ENCODE measurements at places on chromosomes 6 and 20.
A peak's percentile ranks its signal among the peaks of the same experiment; 100 is the strongest.

GRCh38 chr6:73648166-73648565 lies 5.6 kb downstream of the SLC17A5 start:
- DNase-seq, result no peak

- DNase-seq, result no peak
Observed at GRCh38 chr6:128067446-128068118, 166.7 kb upstream of the THEMIS start.

DNA sequence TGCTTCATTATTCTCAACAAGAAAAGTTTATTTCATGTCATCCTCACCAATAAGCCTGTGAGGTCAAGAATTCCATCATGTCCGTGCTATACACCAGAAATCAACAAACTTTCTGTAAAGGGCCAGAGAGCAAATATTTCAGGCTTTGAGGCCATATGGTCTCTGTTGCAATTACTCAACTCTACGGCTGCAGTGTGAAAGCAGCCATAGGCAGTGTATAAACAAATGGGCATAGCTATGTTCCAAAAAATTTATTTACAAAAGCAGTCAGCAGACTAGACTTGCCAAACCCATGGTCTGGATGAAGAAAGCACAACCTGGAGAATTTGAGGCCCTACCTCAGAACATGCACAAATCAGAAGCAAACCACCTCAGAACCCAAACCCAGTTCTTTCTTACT lies 118.5 kb downstream of the PCSK2 start:
- DNase-seq, result no peak

DNA sequence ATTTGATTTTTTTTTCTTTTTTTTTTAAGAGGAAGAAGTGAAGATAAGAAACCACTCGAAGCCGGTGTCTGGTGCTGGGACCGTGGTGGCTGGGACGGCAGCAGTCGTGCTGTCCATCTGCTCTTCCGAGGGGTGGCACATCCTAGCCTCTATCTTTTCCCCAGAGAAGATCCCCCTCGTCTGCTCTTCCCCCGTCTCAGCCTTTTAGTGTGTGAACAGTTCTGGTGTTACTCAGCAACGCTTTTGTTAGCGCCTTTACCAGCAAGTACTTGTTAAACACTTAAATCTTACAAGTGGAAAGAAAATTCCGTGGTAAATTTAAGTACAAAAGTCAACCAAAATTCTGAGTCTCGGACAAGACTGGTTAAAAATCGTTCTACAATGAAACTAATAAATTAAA lies 90.1 kb downstream of the RSPH3 start:
- DNase-seq, result no peak

- no peak for DNase-seq
Observed at GRCh38 chr6:582370-582769, 74.5 kb downstream of the HUS1B start.

GRCh38 chr6:32529697-32530430 lies at the start of gene HLA-DRB5:
TSS of gene HLA-DRB5 (minus strand) at chr6:32530287. CDS start at chr6:32530224, 63 bp downstream.
- DNase-seq, result peak; percentile 0

- no peak for DNase-seq
Observed at GRCh38 chr20:12528104-12528503, 480.7 kb upstream of the SPTLC3 start.

DNA sequence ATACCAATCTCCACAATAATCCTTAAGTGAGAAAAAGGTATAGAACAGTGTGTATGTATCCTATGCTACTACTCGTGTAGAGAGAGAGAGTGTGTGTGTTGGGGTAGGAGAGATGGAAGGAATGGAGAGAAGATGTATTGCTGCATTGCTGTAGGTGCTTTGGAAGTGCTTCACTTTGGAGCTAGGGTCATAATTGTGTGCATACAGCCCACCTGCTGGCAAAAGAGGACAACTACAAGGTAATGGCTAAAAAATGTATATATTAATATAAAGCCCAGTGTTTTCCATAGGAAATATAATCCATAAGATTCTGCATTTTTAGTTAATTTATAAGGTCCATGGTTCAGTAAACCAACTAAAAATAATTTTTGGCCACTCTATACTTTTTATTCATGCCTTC lies 36.1 kb downstream of the SERAC1 start:
- peak; percentile 3 for DNase-seq

DNA sequence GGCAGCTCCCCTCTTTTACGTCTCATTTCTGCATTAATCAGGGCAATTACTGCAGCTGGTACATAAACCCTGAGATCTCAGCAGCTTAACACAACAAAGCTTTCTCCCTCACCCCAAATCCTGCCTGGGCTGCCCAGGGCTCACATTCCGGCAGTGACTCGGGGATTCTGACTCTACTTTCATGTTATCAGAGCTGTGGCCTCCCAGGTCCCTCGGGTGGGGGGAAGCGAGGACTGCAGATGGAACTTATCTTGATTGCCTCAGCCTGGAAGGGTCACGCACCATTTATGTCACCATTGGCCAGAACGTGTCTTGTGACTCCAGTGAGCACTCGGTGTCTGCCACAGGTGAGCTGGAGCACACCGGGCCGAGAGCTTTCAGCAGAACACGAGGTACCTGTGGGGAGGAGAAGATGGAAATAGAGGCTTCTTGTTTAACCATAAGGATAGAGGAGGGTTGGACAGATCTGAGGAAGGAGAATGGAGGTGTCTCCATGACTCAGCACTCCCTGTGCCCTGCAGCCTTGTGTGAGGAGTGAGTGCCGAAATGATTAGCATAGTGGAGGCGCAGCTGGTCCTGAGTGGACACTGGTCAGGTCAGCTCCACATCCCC lies 88.5 kb upstream of the EXOC2 start:
- DNase-seq, result no peak

- no peak for DNase-seq
Observed at GRCh38 chr6:45493761-45494160, 116.0 kb upstream of the SUPT3H start.

GRCh38 chr6:68876792-68877493 lies 241.9 kb downstream of the ADGRB3 start:
- no peak for DNase-seq

- no peak for DNase-seq
Observed at GRCh38 chr20:48374991-48375595, 452.7 kb downstream of the PREX1 start.

DNA sequence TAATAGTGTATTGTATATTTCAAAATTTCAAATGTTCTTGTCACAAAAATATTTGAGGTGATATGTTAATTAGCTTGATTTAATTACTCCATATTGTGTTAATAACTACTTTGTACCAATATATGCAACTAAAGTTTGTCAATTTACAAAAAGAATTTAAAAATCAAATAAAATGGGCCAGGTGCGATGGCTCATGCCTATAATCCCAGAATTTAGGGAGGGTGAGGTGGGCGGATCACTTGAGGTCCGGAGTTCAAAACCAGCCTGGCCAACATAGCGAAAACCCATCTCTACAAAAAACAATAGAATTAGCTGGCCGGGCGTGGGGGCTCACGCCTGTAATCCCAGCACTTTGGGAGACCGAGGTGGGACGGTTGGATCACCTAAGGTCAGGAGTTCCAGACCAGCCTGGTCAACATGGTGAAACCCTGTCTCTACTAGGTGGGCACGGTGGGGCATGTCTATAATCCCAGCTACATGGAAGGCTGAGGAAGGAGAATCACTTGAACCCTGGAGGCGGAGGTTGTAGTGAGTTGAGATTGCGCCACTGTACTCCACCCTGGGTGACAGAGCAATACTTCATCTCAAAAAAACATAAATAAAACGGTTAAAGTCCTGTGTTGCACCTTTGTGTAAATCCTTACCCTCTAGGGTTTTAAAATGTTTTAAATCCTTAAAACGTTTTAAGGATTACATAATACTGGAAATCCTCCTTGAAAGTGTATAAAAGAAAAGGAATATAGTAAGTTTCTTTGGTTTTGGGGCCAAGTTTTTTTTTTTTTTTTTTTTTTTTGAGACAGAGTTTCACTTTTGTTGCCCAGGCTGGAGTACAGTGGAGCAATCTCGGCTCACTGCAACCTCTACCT lies 4.0 kb downstream of the HSPA1B start:
- DNase-seq, result no peak

GRCh38 chr20:11777387-11778205 lies 140.1 kb upstream of the BTBD3 start:
- no peak for DNase-seq

DNA sequence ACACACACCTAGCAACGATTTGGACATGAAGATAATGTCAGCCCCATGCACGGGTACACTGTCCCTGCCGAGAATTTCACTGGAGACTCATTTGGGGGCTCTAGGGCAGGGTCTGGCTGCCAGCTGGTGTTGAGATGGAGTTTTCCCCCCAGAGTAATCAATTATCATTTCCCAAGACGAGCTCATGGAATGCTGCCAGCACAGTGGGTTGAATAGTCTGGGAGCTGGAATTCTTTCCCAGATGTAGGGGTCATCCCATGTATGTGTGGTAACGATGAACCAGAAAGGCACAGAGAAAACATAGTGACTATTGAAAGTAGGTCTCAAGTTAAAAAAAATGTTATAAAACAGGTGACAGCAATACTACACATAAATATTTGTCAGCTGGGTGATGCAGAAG lies 579.9 kb downstream of the MAFB start:
- no peak for DNase-seq

DNA sequence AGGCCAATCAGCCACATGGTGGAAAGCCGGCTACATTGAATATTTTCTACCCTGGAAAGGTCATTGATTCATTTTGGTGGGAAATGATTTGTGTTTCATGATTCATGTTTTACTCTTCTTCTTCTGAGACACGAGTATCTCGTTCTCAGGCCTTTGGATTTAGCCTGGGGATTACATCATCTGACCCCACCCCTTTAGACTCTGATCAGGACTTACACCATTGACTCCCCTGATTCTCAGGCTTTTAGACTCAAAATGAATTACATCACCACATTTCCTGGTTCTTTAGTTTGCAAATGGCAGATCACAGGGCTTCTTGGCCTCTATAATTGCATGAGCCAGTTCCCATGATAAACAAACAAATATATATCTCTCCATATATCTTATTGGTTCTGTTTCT lies 228.8 kb downstream of the ADGRG6 start:
- DNase-seq, result no peak

DNA sequence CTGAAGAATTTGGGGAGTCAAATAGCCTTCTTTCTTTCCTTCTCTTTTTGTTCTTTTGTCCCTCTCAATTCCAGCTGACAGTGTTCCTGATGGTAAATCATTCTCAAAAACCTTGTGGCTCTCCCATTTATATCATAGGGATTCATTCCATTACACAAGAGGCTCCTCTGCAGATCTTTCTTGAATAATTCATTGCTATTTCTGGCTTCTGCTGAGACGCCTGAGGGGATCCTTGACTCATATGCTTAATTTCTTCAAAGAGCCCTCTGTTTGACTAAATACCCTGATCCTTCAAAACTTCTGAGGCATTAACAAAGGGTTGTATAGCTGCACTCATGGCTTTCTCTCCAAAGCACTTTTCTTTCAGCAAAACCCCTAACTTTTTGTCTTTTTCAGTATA lies 289.3 kb downstream of the FARS2 start:
- DNase-seq, result no peak

DNA sequence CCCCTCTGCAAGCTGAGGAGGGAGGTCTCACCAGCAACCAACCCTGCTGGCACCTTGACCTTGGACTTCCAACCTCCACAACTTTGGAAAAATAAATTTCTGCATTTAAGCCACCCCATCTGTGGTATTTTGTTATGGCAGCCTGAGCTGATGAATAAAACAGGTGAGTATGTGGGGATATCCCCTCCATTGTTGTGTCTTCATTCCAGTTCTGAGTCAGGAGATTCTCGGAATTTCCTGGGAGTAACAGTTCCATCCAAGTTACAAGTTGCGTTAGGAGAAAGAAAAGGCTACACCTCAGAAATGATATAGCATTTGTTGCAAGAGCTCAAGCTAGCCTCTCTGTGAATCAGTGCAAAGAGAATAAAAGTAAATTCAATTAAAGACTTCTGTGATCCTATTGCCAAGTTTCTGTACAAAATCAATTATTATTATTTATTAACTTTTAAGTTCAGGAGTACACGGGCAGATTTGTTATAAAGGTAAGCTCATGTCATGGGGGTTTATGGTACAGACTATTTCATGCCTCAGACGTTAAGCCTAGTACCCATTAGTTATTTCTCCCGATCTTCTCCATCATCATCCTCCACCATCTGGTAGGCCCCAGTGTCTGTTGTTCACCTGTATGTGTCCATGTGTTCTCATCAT lies 153.0 kb downstream of the NKAIN2 start:
- DNase-seq, result no peak

DNA sequence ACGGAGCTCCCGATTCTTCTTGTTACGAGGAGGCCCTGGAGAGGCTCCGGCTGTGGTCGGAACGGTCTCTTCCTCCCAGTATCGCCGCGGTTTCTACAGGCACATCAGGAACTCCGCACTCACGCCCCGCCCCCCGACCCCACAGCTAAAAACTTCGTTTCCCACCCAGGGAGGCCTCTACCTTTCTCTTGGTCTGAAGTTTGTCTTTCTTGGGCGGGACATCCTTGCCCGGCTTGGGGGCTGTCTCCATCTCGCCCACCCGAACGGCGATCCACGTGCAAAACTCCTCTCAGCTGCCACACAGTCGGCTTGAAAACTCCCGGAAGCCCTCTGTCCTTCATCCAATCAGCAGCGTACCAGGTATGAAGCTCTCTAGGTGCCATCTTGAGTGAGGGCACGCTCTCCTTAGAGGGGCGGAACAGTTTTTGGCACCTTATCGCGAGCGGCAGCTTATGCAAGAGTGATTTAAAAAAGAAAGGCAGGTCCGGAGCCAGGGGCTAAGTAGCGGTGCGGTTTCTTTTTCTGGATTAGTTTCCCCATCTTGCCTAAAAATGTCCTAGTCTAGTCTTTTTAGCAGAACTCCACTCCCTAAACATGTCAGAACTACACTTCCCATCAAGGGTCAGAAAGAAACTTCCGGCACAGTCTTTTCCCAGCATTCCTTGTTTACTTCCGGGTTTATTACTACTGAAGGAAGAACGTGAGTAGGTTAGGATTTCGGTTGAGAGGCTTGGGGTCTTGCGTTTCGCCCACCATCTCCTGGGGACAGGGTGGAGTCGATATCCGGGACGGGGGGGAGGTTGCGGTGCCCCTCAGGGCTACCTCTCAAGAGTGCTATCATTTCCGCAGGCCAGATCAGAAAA lies at the start of the genes PFDN6 and WDR46:
Gene PFDN6 (plus strand): TSS at position 681 of the 863 bp plus-strand sequence. CDS start 256 bp downstream, outside the sequence.
Gene WDR46 (minus strand): TSS at position 319 of the 863 bp plus-strand sequence. CDS start 69 bp downstream, at position 250.
- peak; percentile 91 for DNase-seq

DNA sequence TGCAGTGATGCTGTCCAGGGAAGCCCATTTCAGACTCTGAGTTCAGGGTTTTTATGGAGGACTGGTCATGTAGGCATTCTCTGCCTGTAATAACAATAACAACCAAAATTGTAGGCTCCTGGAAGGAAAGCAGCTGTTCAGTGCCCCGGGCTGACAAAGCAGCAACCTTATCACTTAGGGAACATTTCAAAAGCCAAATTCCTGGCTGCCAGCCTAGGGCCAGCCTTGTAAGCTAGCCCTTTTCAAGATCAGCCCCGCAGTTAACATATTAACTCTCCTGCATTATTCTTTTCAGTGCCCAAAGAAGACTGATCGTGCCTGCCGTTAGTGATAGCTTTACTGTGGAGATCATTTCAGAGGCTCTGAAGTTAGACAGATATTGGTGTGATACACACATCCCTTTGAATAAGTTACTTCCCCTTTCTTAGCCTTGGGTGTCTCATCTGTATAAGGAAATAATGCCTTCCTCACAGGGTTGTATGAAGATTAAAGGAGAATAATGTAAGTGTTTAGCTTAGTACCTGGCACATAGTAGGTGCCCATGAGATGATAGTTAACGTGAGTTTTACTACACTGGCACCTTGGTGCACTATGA lies 44.1 kb downstream of the CTNNBL1 start:
- no peak for DNase-seq

- peak; percentile 93 for DNase-seq
Observed at GRCh38 chr6:36442671-36443470, at the start of the genes KCTD20 and PXT1. TSS of gene KCTD20 (plus strand) at chr6:36443000. CDS start at chr6:36470098, 27,098 bp downstream. TSS of gene PXT1 (minus strand) at chr6:36442854. CDS start at chr6:36426082, 16,772 bp downstream.

- DNase-seq, result no peak
Observed at GRCh38 chr6:138882369-138883017, 86.6 kb downstream of the ECT2L start.

GRCh38 chr6:82874867-82875266 lies 190.8 kb downstream of the UBE3D start:
- no peak for DNase-seq

- no peak for DNase-seq
Observed at GRCh38 chr6:38155144-38155543, 335.6 kb downstream of the ZFAND3 start.

Data from hindlimb muscle (tissue), 1 donor.